ENCODE measurements at places on chromosomes 2 and 18.
A peak's percentile ranks its signal among the peaks of the same experiment; 100 is the strongest.

DNA sequence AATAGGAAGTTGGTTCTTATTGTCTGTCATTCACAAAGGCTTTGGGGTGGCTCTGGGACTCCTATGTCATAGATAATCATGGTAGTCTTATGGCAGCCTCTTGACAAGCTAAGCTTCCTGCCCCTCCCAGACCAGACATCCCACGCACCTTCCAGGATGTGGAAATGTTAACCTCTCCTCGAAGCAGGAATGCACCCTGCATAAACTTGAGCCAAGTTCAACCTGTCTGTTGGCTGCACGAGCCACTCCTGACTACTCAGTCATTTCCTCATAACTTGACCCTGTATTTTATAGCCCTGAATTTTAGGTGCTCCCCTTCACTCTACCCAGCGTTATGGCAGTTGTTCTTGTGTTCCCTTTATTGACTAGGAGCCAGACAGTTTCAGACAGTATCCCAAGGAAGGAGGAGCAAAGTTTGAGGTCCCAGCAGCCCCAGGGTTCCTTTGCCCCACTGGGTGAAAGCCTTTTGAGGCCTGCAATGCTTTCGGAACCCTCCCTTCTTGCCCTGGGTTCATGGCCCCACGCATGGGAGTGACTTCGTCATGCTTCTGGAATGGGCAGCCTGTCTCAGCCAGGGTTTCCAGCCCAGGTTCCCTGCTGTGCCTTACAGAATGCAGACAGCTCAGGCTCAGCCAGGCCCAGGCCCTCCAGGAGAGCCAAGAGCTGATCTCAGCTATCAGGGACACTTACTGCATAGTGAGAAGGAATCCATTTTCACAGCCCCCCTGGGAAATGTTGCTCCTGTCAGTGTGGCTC, 15.6 kb upstream of the INO80C start:
- no peak for DNase-seq

GRCh38 chr2:15799432-15799827, 140.9 kb upstream of the MYCN start:
- DNase-seq: peak; percentile 78

DNA sequence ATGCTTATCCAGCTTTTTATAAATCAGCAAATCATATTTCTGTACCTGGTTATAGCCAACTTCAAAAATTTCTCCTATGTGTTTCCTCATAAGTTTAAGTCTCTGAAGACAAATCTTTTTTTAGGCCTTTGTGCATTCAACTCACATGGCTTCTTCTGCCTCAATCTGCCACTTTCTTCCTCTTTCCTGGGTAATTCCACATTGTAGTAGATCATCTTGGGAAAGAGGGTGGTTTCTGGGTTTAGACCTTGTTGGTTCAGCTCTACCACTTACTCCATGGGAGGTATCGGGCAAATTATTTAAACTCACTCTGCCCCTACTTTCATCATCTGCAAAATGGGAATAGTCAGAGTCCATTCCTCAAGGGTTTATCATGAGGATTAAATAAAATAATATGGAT, 707.0 kb upstream of the ZEB2 start:
- DNase-seq: no peak

DNA sequence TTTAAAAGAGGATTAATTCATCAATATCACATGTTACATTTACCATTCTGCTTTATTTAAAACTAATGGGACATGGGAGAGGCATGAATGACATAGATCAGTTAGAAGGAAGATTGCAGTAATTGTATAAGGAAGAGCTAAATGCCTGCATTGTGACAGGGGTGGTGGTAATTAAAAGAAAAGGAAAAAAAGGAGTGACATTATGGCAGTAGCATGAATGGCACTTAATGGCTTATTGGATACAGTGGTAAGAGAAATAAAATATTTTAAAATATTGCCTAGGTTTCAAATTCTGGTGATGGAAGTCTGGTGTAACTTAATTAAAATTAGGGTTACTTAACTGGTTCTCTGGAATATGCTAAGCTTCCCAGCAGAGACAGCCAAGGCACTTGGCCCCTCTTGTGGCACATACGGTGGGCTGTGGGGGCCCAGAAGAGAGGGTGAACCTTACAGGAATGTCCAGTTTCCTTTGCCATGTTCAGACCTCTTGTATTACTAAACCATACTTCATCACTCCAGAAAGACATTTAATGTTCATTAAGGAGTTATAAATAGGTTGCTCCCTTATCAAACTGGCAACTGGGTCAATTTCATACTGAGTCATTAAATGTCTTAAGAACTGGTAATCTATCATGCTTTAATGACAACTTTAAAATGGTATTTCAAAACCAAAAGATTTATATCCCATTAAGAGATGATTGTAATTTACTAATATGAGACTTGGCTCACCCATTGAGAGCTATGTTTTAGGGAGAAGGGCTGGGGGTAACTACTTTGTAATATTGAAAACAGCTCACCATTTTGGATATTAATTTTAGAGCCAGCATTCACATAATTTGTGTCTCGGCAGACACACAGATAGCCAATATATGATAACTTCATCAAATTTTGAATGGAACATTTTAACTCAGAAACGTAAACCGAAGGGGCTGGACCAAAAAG, 798.9 kb upstream of the PIK3C3 start:
- no peak for DNase-seq

GRCh38 chr2:10274983-10275802, 27.5 kb upstream of the HPCAL1 start:
- no peak for DNase-seq

GRCh38 chr2:1864301-1864980, 120.1 kb upstream of the PXDN start:
- no peak for DNase-seq

GRCh38 chr2:98576666-98577312, 31.5 kb downstream of the COA5 start:
- no peak for DNase-seq

- DNase-seq: no peak
Observed at GRCh38 chr2:120379916-120380893, 34.3 kb downstream of the INHBB start.

- DNase-seq: no peak
Observed at GRCh38 chr2:120733238-120733932, 2.3 kb upstream of the GLI2 start.

- no peak for DNase-seq
Observed at GRCh38 chr2:119119076-119119785, 39.3 kb downstream of the C1QL2 start.

DNA sequence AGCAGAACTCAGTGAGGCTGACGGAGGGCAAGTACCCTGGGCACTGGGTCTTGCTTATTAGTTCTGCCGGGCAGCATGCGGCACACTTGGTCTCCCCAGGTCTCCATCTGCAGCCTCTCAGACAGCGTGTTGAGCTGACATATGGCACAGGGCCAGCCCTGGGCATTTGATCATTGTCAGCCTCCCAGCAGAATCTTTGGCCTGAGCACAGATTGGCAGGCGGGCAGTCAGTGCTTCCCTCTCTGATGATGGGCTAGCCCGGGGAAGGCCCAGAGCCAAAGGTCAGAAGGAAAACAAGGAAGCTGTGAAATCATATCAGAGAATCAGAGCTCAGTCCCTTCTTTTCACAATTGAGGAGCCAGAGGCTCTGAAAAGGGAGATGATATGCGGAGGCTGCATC, 150.1 kb upstream of the LRRTM1 start:
- no peak for DNase-seq

DNA sequence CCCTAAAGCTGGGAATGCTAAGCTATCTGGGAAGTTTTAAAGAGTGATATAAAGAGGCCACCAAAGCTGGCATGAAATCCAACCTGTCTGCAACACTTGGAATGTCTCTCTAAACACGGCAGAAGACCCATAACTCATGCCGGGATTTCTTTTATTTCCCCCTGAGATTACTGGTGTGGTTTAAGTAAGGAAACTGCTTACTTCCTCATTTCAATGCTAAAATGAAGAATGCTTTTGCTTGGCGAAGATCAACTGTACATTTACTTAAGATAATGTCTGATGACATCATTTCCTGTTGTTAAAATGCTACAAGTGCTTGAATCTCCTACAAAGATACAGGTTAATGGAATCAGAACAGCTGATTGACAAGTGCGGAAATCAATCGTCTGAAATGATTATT, 353.8 kb upstream of the SALL3 start:
- DNase-seq: no peak

GRCh38 chr2:239805414-239805813, 219.7 kb downstream of the NDUFA10 start:
- DNase-seq: no peak

GRCh38 chr2:194252127-194252526, 1404.9 kb upstream of the SLC39A10 start:
- DNase-seq: no peak

DNA sequence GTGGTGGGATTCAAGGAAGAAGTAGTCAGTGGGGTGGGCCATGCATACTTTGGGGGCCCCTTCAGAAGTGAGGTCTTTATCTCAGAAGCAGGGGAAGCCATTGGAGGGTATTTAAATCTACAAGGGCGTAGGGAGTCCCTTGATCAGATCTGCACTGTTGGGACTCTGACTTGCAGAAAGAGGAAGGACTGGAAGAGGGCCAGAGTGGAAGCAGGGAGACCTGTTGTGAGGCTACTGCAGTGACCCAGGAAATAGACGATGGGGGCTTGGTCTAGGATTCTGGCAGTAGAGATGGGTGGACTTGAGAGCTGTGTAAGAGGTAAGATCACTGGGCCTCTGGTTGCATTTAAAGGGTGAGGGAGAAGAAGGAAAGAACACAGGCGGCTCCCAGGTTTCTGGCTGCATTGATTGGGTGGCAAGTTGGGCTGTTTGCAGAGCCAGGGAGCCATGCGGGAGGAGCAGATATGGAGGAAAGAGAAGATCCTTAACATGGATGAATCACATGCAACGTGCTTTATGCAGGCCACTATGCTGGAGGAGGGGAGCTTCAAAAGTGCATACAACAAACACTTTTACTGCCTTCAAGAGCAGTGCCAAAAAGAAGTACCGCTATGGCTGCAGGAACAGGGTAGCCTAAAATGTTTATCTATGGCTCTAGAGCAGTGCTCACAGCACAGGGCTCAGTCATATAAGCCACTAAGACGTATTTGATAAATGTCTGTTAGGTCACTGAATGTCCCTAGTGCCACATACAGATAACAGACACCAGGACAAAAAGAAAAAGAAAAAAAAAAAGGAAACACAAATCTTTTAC, 2.3 kb downstream of the SFXN5 start:
- no peak for DNase-seq

DNA sequence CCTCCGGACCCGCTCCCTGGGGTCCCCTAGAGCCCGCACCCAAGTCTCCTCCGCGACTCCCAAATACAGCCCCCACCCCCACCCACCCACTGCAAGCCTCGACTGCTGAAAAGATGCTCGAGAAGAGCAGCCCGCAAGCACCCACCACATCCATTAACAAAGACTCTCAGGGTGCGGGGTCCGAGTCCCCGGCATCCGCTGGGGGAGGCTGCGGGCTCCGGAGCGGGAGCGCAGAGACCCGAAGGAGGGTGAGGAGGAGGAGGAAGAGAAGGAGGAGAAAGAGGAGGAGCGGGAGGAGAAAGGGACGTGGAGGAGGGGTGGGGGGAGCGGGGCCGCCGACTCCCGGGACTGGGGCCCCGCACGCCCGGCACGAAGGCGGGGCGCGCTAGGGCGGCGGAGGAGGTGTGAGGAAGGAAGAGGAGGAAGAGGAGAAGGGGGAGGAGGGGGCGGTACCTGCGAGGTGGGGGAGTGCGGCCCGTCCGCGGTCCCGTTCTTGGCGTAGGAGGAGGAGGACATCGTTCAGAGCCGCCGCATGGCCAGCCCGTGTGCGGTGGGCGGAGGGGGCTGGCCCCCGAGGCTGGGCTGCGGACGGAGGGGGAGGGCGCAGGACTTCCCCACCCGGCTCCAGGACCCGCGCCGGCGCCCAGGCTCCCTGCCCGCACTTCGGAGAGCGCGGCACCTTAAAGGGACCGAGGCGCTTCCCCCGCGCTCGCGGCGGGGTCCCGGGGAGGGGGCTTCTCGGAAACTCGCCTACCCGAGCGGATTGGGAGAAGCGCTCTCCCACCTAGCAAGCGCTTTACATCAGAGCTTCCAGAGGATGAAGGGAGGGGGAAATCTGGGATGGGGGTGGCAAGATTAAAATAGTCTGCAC, at the start of gene CACNB4:
TSS of gene CACNB4 (minus strand) at position 549 of the 871 bp plus-strand sequence.
- no peak for DNase-seq

GRCh38 chr18:30712383-30712782, 330.2 kb downstream of the DSC3 start:
- DNase-seq: no peak

DNA sequence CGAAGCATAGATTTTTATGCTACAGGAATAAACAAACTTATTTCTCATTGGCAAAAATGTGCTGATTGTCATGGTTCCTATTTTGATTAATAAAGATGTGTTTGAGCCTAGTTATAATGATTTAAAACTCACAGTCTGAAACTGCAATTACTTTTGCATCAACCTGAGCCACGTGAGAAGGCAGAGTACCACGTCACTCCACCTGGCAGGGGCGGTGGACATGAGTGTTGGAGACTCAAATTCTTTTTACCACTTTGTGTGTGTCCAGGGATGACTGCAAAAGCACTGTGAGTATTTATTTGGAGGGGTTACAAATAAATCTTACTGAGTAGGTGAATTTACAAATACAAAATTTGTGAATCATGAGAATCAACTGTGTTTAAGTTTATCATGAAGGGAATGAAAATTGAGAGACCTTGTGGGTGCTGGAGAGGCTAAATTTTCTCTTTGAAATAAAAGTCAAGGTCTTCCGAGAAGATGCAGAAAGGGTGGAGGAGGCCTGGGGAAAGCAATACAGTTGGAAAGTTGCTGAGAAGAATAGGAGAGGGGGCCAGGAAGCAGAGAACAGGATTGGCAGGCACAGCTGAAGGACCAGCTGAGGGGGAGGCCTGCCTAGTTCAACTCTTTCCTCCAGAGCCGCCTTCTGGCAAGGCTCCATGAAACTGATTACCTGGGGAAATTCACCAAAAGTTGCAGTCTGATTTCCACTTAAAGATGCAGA, 316.4 kb downstream of the MYCN start:
- DNase-seq: no peak

GRCh38 chr2:66437109-66437690, 2.3 kb downstream of the MEIS1 start:
- DNase-seq: no peak

DNA sequence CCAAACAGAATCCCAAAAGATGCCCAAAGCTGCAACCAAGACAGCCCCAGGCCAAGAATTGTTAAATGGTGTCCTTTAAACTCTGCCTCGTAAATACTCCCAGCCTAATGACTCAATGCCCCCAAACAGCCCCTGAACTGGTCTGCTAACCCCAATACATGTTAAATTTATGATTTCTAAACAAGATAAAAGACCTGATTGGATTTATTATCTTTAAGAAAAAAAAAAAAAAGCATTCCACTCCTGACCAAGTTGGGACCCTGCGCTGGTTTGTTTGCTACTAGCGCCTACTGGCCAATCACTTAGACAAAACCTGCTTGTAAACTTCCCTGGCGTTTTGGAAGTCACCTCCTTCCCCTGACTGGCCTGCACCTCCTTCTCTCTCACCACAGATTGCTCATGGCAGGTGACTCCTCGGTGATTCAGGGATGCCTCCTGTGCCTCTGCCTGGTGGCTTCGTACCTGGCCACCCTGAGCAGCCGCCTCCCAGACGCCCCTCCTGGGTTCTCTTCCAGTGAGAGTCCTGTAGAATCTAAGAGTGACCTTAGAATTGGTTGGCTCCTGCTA, 121.3 kb downstream of the BCL11A start:
- no peak for DNase-seq

DNA sequence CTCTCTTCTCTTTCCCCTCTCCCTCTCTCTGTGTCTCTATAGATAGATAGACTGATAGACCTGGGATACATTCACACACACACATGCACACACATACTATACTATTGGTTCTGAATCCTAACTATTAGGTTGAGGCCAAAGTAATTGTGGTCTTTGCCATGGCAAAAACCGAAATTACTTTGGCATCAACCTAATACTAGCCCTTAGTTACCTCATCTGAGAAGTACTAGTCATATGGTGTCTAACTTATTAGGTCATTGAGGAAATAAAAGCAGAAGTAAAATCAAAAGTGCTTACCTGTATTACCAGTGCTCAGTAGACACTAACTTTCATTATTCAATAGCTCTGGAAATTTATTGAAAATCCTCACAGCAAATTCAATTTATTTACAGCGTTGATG, 451.5 kb downstream of the EPHA4 start:
- DNase-seq: no peak

Data from epithelial cell of prostate (primary cell).